Endothelial cell of umbilical vein (primary cell): ENCODE measurements at places on chromosomes 16 and 17. TPM values are rescaled to one million over a fixed set of nuclear protein-coding genes. Genes with fewer than 3 reads are reported as not detected.

Gene SAMD14
- total RNA-seq: 15.6 and 16.1 TPM in 2 replicates

Gene KRT27
- not detected in 2 replicates for total RNA-seq

Gene SLFN12L
- total RNA-seq: not detected in 2 replicates

Gene KRT31
- total RNA-seq: not detected in 2 replicates

Gene CDH5
- 765 and 804 TPM in 2 replicates for total RNA-seq

Gene UMOD
- total RNA-seq: not detected in 2 replicates

Gene BAHCC1
- 10.3 and 11.6 TPM in 2 replicates for total RNA-seq

Gene TBC1D3H
- 1.4 TPM in 1 of 2 replicates, not detected in the other for total RNA-seq

Gene PABPN1L
- not detected in 2 replicates for total RNA-seq
